Psoas muscle (tissue), 8 donors: ENCODE measurements at places on chromosomes 11 and 22. TPM values are rescaled to one million over a fixed set of nuclear protein-coding genes. Genes with fewer than 3 reads are reported as not detected.
A peak's percentile ranks its signal among the peaks of the same experiment; 100 is the strongest.

- H3K27me3 ChIP-seq: no peaks in the 10 kb centered on the region
- H3K36me3 ChIP-seq: peaks cover under 1% of the 10 kb centered on the region
- no peak for DNase-seq
- no peak overlapping the region for H3K27ac ChIP-seq
- H3K4me1 ChIP-seq: no peaks in the 10 kb centered on the region
Measured at GRCh38 chr22:25054943-25055511, 102.5 kb downstream of the KIAA1671 start.

DNA sequence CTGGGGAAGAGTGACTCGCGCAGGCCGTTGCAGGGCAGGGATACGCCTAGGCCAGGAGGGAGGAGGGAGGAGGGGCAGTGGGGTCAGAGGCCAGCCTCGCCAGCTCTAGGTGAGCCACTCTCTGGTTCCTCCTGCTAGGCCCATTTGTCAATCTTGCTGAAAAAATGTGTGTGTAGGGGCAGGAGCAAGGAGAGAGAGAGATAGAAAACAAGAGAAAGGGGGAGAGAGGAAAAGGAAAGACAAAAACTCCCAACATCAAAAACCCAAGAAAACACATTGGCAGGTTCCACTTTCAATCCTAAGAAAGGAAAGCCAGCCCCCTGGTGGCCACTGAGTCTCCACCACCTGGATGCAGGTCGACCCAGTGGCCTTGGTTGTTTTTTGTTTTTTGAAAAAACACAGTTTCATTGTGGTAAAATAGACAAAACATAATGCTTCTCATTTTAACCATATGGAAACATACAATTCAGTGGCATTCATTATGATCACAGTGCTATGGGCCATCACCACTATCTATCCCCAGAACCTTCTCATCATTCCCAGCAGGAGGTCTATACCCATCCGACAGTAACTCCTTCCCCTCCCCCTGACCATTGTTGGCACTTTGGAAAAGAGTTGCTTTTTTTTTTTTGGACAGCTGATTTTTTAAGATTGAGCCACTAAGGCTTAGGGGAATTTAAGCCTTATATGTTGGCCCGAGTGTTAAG lies 10.9 kb downstream of the OMP start:
- H3K4me1 ChIP-seq: no peaks in the 10 kb centered on the region
- no peak overlapping the region for H3K4me3 ChIP-seq
- no peaks in the 10 kb centered on the region for H3K36me3 ChIP-seq
- DNase-seq: peak; percentile 15
- H3K27ac ChIP-seq: no peak overlapping the region

The DEUP1 gene
- total RNA-seq: not detected

The DBX1 gene
- total RNA-seq: not detected

The NPTXR gene
- 0.15 TPM for total RNA-seq

The PKDREJ gene
- not detected for total RNA-seq
